A549 (cell line): ENCODE measurements at places on chromosomes 2 and 18. TPM values are rescaled to one million over a fixed set of nuclear protein-coding genes. Genes with fewer than 3 reads are reported as not detected.

The ATP6V1C2 gene
- polyA plus RNA-seq = 0.08 to 0.18 TPM (median 0.09 TPM) in 3 replicates

The CFAP221 gene
- 0.16 to 0.30 TPM (median 0.24 TPM) in 3 replicates for polyA plus RNA-seq

DNA sequence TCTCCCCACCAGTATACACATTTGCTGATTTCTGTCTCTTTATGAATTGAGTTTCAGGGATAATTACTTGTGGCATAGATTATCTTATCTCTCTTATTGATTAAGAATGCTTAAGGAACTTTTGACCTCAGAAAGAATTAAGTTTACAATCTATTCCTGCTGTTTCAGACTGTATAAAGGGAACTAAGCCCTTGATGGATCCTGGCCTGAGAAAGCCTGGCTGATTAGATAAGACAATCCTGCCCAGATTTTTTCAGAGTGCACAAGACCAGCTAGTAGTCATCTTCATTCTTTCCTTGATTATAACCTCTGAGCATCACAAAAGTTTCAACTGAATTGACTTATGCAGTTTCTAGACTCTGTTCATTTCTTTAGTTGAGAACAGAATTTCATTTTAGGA is 22.7 kb upstream of the TFPI start:
- DNase-seq = no peak

DNA sequence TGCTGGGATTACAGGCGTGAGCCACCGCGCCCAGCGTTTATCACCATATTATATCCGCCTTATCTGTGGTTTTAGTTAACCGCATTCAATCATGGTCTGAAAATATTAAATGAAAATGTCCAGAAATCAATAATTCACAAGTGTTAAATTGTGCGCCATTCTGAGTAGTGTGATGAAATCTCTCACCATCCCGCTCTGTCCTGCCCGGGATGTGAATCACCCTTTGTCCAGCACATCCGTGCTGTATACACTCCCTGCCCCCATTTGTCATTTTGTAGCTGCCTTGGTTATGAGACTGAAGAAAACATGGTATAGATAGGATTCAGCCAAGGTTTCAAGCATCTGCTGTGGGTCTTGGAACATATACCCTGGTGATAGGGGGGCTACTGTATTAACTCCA is 70.7 kb downstream of the TIMM21 start:
- no peak for DNase-seq

DNA sequence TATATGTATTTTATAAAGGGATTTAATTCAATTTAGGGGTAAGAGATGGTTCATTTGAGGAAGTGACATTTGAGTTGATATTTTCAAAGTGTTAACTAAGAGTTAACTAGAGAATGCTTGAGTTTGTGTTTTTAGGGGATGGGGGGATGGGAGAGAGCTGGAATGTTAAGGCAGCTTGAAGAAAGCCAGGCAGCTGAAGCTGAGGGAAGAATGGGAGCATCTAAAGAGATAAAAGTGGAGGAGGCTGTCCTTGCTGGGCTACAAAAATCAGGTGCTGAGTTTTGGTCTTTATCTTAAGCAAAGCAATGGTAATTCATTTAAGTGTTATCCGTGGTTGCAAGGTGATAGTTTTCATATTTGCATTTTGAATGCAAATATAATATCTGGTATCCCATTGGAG is 9.2 kb downstream of the CHST9 start:
- DNase-seq = no peak
